ENCODE measurements at places on chromosomes 3 and 15.

DNA sequence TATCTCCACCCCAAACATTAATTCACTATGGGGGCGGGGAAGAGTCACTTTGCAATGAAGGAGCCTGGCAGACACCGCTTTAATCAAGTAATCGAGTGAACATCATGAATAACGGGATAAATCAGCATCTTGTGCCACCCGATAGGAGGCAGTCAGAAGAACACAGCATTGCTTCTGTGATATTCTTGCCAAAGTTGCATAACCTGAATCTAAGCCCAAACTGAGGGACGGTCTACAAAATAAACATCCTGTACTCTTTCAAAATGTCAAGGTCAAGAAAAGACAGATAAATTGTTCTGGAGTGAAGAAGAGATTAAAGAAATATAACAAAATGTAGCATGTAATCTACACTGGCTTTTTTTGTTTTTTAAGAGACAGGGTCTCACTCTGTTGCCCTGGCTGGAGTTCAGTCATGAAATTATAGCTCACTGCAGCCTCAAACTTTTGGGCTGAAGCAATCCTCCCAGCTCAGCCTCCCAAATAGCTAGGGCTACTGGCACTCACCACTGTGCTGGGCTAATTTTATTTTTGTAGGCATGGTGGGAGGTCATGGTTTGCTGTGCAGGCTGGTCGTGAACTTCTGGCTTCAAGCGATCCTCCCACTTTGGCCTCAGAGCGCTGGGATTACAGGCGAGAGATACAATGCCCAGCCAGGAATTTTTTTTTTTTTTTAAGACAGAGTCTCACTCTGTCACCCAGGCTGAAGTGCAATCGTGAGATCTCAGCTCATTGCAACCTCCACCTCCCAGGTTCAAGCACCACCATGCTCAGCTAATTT is 20.1 kb upstream of the VWA5B2 start:
- no peak for DNase-seq

DNA sequence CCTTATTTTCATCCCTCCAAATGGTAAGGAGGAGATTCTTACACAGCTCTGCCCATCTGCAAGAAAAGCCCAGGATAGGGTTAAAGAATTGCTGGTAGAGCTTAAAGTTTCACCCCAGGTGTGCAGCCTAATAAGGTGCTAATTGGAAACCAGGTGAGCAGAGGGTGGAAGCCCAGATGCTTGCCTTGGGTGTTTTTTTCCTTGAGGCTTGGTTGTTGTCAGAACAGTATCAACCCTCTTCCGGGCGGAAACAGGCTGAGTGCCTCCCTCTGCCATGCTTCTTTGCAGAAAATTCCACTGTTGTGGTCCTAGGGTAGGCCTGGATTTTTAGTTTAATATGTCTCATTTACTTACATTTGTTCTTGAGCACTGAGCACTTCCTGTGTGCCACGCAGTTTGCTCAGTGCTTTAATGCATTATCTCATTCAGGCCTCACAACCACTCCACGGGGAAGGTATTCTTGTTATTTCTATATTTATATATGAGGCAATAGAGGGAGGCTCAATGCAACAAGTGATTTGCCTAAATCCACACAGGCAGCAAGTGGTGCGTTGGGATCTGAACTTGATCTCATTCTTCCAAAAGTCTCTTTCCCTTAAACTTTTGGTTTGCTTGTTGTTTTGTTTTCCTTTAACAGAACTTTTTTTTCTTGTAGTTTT is 115.0 kb upstream of the LRIG1 start:
- DNase-seq: no peak

GRCh38 chr3:178671791-178672190 is 135.6 kb downstream of the KCNMB2 start:
- peak; percentile 84 for DNase-seq

DNA sequence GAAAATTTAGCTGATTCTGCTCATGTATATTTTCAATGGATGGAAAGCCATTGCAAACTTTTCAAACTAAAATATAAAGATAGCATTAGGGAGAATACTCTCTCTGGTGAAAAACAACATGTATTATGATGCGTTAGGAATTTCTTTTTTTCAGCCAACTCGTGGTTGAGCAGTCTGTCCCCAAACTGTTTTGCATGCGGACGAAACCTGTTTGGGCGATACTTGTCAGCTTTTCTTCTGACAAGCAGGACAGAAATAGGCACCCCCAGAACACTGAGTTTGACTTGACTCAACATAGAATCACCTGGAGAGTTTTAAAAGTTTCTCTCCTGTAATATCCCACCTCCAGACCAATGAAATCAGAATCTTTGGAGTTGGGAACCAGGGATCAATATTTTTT is 417.5 kb upstream of the TPRG1 start:
- DNase-seq: no peak

DNA sequence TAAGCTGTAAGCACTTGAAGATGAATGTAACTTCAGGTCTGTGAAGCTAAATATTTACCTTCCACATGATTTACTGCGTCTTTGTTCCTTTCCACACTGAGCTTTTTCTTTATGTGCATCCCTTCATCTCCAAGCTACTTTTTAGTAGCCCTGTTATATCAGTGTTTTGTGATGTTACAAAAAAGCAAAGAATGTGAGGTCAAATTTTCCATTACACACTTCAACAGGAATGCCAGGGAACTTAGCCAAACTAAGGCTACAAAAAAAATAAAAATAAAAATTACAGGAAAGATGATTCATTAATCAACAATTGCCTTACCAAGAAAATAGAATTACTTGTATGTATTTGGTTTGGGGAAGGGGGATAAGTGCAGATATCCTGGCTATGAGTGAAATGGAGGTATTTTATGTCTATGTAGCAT is 73.0 kb downstream of the FILIP1L start:
- peak; percentile 75 for DNase-seq
